Dermis blood vessel endothelial cell (primary cell): ENCODE measurements at places on chromosomes 2 and 18. TPM values are rescaled to one million over a fixed set of nuclear protein-coding genes. Genes with fewer than 3 reads are reported as not detected.
A peak's percentile ranks its signal among the peaks of the same experiment; 100 is the strongest.

DNA sequence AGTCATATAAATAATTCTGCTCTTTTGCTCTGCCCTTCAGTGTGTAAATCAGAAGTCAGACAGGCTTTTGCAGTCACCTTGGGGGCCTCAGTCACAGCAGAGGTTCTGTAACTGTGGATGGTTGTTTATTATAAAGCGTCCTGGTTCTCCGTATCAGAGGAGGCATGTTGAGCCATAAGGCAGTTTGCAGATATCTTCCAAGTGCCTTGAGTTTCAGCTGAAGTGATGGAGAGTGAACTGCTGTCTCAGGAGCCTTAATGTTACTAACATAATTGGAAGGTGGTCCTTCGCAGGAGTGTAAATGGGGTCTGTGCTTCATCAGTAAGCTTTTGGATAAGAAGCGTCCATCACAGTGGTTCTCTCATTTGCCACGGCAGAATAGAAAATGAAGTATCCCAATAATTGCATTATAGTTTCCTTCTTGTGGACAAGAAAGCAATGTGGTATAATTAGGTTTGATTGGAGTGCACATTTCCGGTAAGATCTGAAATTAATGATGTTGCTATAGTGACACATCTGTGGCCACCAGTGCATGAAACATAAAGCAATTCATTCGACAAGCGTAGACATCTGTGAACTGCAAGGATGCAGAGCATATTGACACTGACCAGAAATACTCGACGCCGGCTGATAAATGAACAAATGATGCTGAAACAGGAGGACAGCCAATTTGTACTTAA, 112.5 kb upstream of the NFATC1 start:
- no peak for DNase-seq

GRCh38 chr2:33084433-33084832, 137.7 kb downstream of the LTBP1 start:
- no peak for DNase-seq

DNA sequence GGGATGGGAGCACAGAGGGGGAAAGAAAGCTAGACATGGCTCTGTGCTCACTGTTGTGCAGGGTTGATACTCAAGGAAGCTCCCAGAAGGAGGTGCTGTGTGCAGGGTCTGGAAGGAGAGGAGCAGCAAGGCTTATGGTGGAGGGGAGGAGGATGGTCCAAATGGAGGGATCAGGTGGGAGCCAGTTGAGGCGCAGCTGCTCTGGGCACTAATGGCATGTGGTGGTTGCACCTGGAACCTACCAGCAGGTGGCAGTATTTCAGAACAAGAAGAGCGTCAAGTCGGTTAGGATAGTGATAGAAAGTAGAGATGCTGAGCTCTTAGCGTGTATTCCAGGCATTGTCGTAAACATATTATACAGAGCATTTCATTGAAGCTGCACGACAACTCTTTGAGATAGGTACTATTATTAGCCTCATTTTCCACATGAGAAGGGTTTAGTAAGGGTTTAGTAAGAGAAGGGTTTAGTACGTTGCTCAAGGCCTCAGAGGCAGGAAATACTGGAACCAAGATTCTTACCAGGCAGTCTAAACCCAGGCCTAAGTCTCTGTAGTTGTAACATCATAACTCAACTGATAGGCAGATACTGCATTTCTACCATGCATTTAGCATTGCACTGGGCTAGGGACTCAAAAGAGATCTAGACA, 223.7 kb downstream of the CYP26B1 start:
- peak; percentile 85 for DNase-seq

DNA sequence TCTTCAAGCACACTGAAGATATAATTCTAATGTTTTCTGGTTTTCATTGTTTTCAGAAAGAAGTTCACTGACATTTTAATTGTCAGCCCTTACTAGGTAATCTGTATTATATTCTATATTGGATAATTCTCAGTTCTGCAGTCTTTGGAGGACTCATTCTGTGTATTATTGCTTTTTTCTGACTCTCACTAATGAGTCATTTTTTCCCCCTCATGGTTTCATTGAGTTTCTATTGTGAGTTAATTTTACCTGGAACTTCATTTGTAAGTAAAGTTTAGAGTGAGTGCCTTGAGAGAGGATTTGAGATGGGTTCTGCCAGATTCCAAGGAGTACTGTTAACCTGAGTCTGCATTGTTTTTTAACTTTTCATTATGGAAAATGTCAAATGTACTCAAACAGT, 90.4 kb upstream of the LYPD1 start:
- no peak for DNase-seq

DNA sequence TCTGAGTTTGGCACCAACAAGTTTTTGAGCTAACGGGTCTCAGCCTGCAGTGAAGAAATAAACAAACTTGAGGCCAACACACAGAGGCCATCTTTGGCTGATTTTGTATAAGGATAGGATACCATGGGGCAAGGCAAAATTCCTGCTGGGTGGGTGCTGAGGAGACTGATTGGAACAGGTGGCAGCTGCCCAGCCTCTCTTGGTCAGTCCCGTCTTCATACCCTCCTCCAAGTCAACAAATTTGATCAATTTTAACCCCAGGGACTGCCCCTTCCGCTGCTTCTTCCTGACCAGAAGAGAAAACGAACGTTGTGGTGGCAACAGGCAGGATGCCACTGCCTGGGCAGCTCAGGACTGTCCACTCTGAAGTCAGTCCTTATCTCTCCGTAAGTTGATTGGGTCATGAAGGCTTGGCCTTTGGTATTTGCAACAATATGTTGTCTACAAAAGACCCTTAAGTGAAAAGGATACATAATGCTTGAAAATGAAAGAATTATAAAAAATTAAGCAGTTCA, 139.3 kb downstream of the SPP2 start:
- DNase-seq, result no peak

DNA sequence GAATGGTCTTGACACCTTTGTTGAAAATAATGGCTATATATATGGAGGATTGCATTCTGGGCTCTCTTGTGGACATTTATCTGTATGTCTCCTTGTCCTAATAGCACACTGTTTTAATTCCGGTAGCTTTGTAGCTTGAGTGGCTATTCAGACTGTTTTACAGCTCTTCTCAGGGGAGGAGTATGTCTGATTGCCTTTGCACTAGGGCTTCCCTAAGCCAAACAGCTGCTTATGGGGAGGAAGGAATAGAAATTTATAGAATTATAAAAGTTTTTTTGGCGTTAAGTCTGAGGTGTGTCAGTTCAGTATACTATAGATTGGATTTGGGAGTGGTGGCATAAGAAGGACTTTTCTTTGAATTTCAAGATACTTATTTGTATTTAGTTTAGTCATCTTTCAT, 12.6 kb downstream of the SEH1L start:
- DNase-seq, result no peak

- DNase-seq, result no peak
Observed at GRCh38 chr2:206984206-206984605, 44.9 kb downstream of the CPO start.

DNA sequence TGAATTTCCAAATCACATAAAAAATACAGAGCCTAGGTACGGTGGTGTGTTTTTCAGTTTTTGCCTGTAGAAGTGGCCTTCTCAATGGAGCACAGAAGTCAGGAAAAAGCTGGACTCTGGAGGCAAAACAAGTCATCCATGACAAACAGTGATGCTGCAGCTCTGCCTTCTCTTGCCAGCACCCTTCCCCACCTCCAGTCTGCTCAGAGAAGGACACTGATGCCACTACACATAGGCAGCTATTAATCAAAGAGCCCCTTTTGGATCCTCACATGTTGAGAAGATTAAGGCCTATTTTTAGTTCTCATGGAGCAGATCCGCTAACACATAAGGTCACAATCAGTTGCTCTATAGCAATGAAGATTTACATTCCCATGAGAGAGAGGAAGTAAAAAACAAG, 181.6 kb upstream of the GALNT5 start:
- DNase-seq, result no peak

The TBR1 gene
- not detected in 2 replicates for total RNA-seq

The ARHGAP15 gene
- total RNA-seq, result not detected in 2 replicates

The PSMA8 gene
- not detected in 2 replicates for total RNA-seq

The TUBA4B gene
- total RNA-seq, result 0.09 TPM in 1 of 2 replicates, not detected in the other

The CMPK2 gene
- 0.84 and 1.9 TPM in 2 replicates for total RNA-seq

The LIMS3 gene
- 6.0 and 9.4 TPM in 2 replicates for total RNA-seq
